Epithelial cell of prostate (primary cell): ENCODE measurements at places on chromosomes 2 and 18.

DNA sequence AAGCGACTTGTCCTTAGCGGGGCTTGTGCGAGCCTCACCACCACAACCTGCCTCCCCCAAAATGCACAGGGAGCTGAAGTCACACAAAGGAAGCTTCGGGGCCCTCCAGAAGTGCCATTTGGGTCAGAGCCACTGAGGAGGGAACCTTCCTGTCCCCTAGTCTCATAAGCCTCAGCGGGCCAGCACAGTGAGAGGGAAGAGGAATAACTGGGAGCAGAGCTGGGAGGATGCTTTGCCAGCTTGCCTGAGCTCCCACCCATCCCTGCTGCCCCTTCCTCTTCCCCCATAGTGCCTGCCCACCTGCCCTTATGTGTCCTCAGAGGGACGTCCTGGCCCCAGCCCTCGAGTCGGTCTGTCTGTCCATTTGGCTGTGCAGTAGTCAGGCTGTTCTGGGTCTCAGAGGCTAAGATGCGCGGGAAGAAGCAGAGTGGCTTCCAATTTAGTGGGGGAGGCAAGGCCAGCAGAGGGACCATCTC lies 51.8 kb upstream of the GPR17 start:
- no peak for DNase-seq

DNA sequence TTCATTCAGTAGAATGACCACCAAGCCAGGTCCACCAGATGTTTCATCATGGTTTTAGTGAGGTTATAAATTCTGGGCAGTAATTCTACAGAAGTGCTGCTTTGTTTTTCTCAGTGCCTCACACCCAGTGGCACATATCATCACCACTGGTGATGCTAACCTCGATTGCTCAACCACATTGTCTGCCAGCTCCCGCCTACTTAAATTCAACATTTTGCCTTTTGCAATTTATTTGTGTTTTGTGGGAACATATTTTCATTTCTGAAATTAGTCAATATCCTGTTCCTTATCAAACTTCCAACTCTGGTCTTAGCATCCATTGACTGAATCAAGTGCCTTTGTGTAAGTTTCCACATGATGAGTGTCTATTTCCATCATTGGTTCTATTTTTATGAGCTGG lies 62.3 kb upstream of the TMEM178A start:
- DNase-seq = no peak

GRCh38 chr18:63109022-63109421 lies 210.5 kb downstream of the BCL2 start:
- DNase-seq = no peak

DNA sequence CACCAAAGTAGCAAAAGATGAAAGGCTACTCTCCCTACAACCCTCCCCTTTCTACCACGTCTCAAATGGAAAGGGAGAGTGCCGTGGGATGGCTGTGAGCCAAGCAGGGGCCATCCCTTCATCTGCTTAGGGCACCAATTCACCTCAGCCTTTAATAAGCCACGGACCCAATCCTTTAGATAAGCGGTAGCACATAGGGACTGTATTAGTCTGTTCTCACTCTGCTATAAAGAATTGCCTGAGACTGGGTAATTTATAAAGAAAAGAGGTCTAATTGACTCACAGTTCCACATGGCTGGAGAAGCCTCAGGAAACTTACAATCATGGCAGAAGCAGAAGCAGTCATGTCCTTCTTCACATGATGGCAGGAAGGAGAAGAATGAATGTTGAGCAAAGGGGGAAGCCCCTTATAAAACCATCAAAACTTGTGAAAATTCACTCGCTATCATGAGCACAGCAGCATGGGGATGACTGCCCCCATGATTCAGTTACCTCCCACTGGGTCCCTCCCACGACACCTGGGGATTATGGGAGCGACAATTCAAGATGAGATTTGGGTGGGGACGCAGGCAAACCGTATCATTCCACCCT lies 85.9 kb upstream of the IL1R2 start:
- DNase-seq = no peak

- DNase-seq = no peak
Observed at GRCh38 chr2:61910603-61911002, 5.1 kb downstream of the COMMD1 start.

DNA sequence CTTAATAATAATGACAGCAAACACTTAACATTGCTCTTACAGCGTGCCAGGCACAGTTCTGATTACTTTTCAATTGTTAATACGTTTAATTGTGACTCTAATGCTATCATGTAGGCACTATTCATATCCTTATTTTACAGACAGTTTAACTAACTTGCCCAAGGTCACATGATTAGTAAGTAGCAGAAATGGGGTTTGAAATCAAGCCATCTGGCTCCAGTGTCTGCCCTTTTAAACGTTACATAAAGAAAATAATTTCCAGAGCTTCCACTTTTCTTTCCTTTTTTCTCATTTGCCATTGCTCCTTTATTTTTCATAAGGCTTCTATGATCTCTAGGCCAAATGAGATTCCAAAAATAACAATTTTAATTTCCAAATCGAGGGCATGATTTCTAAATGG lies 50.6 kb upstream of the IKZF2 start:
- DNase-seq = no peak

DNA sequence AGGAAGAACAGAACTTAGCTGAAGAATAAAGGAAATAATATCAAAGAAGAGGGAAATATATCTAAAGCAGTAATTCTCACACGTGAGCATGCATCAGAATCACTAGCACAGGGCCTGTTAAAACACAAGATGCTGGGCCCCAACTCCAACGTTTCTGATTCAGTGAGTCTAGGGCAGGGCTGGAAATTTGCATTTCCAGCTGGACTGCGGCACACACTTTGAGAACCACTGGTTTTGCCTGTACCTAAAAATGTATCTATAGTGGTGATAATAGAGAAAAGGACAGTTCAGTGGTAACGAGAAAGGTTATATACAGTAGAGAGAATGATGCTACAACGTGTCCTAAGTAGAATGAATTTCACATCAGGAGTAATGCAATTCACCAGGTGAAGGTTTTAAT lies 11.2 kb downstream of the REV1 start:
- no peak for DNase-seq

DNA sequence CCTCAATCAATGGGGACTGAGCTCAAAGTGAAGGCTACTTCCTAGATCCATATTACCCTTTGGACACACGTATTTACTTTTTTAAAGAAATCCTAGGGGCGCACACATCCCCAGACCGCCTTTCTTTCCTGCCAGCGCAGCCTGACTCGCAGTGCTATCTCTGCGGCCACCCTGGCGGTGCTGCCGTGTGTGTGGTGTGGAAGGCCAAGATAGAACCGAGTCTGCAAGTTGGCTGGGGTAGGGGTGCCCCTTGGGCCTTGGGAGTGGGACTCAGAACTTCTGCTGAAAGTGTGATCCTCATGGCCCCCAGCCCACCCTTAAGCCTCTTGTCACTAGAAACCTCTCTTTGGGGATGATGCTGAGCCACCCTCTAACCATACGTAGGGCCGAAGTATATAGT lies 143.7 kb downstream of the KLHL29 start:
- DNase-seq = no peak

- no peak for DNase-seq
Observed at GRCh38 chr2:24471662-24472061, 19.4 kb upstream of the NCOA1 start.

GRCh38 chr2:171009386-171009785 lies 80.3 kb downstream of the GORASP2 start:
- DNase-seq = no peak

DNA sequence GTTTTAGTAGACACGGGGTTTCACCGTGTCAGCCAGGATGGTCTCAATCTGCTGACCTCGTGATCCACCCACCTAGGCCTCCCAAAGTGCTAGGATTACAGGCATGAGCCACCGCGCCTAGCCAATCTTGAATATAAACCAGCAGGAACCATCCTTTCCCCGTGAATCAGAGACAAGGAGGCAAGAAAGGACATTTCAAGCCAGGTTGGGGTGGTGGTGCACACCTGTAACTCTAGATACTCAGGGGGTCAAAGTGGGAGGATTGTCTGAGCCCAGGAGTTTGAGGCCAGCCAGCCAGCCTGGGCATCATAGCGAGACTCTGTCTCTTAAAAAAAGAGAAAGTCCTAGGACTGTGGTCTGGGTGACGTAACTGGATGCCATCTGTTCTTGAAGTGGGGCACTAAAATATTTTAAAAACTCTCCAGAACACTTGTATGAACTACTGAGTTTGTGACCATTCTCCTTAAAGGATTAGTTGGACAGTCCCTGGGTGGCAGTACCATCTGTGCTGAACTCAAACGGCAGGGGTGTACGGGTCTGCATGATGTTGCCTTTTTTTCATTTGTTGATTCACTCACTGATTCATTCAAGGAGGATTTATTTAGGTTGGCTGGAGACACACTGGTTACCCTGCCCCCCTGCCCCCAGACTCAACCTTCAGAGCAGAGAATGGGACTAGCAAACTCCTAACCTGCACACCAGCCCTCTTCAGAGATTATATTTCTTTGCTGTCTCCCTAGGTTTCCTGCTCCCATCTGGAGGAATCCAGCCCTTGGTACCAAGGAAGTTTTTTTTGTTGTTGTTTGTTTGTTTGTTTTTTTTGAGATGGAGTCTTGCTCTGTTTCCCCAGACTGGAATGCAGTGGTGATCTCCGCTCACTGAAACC lies 2.9 kb upstream of the TLX2 start:
- no peak for DNase-seq

DNA sequence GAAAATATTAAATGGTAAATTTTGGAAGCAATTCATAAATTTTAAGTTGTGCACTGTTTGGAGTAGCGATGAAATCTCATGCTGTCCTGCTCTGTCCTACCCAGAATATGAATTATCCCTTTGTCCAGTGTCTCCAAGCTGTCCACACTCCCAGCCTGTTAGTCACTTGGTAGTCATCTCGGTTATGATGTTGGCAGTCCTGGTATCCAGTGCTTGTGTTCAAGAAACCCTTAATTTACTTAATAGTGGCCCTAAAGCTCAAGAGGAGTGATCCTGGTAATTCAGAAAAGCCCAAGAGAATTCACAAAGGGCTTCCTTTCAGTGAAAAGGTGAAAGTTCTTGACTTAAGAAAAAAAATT lies 71.8 kb upstream of the STAM2 start:
- DNase-seq = peak; percentile 26

DNA sequence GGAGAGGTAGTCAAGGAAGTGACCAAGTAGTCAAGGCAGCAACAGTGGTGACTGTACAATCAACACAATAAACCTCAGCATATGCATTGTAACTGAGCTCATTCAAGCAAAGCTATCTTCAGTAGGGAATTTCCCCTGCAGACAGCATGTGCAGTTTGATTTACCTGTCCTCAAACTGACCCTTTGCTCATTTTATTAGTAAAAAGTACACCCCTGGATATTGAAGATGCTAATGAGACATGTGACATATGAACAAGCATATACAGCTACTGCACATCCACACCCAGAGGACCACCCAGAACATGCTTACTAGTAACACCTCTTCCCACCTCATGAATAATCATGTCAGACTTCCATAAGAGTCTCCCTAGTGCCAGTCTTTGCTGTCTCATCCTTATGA lies 15.4 kb downstream of the C2orf81 start:
- DNase-seq = peak; percentile 61

DNA sequence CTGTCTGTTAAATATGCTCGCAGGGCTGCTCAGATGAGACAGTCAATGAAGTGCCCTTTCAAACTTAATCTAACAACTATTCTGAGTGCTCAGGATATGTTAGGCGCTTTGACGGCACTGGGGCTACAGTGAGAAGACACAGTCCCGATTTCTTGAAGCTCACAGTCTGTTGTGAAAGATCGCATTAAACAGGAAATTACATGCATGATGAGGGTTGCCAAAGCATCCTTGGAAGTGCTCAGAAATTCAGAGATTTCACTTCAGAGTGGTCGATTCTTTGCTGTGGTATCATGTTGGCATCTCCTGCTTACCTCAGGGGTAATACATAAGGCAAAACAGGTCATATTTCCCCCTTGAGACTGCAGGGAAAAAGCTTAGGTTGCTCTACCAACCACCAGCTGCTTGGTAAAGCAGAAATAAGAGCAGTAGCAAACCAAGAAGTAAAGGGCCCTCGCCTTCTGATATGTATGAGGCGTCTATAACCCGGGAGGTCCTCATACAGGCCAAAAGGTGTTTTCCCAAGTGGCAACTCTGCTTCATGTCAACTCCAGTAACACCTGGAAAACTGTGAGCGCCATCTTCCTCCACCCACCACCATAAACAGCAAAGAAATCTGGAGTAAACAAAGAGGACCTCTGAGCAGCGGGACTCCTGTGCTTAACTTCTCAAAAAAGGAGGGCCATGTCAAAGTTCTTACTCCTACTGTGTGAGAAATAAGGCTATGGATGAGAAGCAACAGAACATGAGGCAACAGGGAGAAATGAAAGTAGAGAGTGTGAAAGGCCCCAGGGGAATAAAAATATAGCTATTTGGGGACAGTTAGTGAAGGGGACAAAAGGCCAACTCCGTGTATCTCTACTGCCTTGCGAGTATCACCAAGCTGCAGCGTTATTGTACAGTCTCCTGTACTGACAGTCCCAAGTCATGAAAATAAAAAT lies 79.3 kb downstream of the CLHC1 start:
- DNase-seq = no peak

DNA sequence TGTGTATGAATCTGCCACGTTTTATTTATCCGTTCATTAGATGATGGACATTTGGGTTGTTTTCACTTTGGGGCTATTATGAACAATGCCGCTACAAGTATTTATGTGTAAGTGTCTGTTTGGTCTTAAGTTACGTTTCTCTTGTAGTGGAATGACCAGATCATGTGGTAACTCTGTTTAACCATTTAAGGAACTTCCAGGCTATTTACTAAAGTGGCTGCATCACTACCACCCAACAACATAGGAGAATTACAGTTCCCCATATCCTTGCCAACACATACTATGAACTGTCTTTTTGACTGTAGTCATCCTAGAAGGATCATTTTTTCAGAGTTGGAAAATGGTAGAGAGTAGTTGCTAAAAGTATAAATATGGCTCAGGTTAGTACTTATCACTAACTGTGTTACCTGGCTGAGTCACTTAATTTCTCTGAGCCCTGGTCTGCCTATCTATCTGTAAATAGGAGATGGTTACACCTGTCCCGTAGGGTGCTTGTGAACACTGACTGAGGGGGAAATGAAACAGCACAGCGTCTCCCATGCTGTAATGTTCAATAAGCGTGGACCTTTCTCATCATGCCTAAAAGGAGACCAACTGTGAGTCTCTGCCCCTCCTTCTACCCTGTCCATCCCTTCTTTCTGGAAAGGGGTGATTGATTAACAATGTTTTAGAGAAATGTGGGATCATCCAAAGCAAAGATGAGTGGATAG lies 103.1 kb downstream of the SH3RF3 start:
- no peak for DNase-seq

GRCh38 chr2:100278501-100278900 lies 43.8 kb downstream of the LONRF2 start:
- DNase-seq = no peak

DNA sequence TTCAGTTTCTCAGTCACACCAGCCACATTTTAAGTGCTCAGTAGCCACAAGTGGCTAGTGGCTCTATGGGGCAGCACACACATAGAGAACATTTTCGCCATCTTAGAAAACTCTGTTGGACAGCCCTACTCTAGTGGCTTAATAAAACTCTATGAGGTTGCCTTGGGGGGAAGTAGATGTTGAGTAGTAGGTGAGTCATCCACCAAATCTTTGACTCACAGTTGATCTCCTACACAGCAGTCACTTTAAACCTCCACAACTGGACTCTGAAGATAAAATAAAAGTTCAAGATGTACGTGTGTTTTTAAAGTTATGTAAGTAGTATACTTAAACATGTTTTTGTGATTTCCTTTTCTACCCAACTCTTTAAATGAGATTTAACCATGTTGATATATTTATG lies 379.0 kb downstream of the SETBP1 start:
- peak; percentile 43 for DNase-seq

- no peak for DNase-seq
Observed at GRCh38 chr2:71306762-71307161, 24.8 kb upstream of the ZNF638 start.
